ENCODE measurements at places on chromosomes 12 and 14. TPM values are rescaled to one million over a fixed set of nuclear protein-coding genes. Genes with fewer than 3 reads are reported as not detected.

Gene PAPLN
- total RNA-seq, result 41.3 TPM

Gene METTL25
- total RNA-seq, result 26.3 TPM

Gene AJUBA
- 63.2 TPM for total RNA-seq

Gene TSHR
- 0.29 TPM for total RNA-seq

Gene NFATC4
- total RNA-seq, result 53.0 TPM

Gene PTPRB
- total RNA-seq, result 40.4 TPM

Gene PZP
- total RNA-seq, result 1.6 TPM

Gene FBLN5
- 153 TPM for total RNA-seq

Gene TAS2R43
- 10.3 TPM for total RNA-seq

Gene HPD
- total RNA-seq, result 0.93 TPM

Gene CLEC2A
- total RNA-seq, result not detected

Gene RDH12
- 0.18 TPM for total RNA-seq

Gene HOXC4
- 10.0 TPM for total RNA-seq

Gene GLT1D1
- 1.8 TPM for total RNA-seq

Gene KRT85
- total RNA-seq, result not detected

Gene ACOT6
- total RNA-seq, result 0.47 TPM

Gene NANOG
- total RNA-seq, result 0.06 TPM

Gene RIMBP2
- total RNA-seq, result 21.4 TPM

Gene PTGER2
- total RNA-seq, result 8.3 TPM

Gene ZNF384
- 31.5 TPM for total RNA-seq

Gene SUSD6
- 28.0 TPM for total RNA-seq

Gene INSM2
- total RNA-seq, result not detected

Gene LRRK2
- total RNA-seq, result 42.7 TPM

Gene C12orf60
- total RNA-seq, result 2.7 TPM

Gene TAS2R14
- total RNA-seq, result 8.2 TPM

Gene ST8SIA1
- total RNA-seq, result 10.3 TPM

Gene KRT2
- total RNA-seq, result not detected

Gene SLC25A21
- 2.0 TPM for total RNA-seq

Gene LBHD2
- not detected for total RNA-seq

Gene GYS2
- total RNA-seq, result not detected

Gene DIO2
- total RNA-seq, result 4.4 TPM

Gene KRT80
- 0.70 TPM for total RNA-seq

All from metanephros (tissue), 2 donors.